ENCODE measurements at places on chromosomes 11 and 22. TPM values are rescaled to one million over a fixed set of nuclear protein-coding genes. Genes with fewer than 3 reads are reported as not detected.
A peak's percentile ranks its signal among the peaks of the same experiment; 100 is the strongest.

Gene TRIM66
- total RNA-seq = 20.8 TPM

Gene PLEKHB1
- 9.2 TPM for total RNA-seq

Gene BTBD18
- total RNA-seq = not detected

Gene OR2D2
- total RNA-seq = 3.3 TPM

Gene CABP7
- total RNA-seq = not detected

Gene PIK3IP1
- total RNA-seq = 17.1 TPM

Gene PNPLA5
- 0.15 TPM for total RNA-seq

DNA sequence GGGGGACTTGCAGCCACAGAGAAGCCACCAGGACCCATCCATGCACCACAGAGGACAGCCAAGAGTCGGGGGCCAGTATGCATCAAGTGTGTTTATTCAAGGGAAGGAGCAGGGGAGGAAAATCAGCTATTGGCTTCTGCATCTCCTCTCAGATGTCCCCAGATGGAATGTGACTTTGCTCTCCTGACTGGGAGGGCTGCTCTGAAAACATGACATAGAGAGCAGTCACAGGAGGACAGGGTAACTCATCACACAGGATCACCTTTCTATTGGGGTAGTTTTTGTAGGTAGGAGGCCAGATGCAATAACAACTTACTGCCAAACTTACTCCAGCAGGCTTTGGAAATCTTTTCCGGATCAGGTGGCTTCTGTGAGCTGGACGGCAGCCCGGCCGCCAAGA, 121.0 kb upstream of the OPCML start:
- no peak for DNase-seq

- no peak for DNase-seq
Observed at GRCh38 chr11:8693010-8693551, 10.5 kb downstream of the RPL27A start.

GRCh38 chr11:59944720-59945119, 6.5 kb downstream of the OOSP1 start:
- DNase-seq = no peak

GRCh38 chr11:11574373-11575287, 47.2 kb downstream of the GALNT18 start:
- DNase-seq = no peak

GRCh38 chr11:124078591-124078990, 36.7 kb upstream of the VWA5A start:
- no peak for DNase-seq

GRCh38 chr11:17036666-17037658, 22.7 kb upstream of the PLEKHA7 start:
- DNase-seq = peak; percentile 4

DNA sequence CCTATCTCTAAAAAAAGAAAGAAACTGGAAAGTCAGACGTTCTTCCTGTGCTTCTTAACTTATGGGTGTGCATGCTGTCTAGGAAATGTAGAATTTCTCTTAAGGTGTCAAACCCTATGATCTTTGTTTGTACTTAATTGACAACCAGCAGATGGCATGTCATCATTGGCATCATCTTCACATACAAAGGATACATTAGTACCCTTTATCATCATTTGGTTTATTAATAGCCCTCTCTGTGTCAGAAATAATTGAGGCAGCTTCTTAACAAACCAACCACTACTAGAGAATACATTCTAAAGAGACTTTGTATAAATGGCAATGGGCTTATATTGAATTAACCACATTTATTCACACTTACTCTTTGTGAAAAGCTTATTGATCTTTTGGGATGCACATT, 13.9 kb downstream of the SRPRA start:
- no peak for DNase-seq

DNA sequence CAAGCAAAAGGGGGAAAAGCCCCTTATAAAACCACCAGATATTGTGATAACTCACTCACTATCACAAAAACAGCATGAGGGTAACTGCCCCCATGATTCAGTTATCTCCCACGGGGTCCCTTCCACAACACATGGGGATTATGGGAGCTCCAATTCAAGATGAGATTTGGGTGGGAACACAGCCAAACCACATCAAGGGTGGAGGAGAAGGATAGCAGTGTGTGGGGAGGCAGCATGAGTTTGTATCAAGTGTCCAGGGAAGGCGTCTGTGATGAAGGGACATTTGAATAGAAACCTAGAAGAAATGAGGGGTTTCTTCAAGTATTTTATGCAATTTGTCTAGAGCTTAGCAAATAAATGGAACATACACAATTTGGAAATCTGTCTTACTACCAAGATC, 98.2 kb downstream of the SLC1A2 start:
- no peak for DNase-seq

GRCh38 chr22:40414838-40415505, 44.6 kb downstream of the SGSM3 start:
- DNase-seq = peak; percentile 74

DNA sequence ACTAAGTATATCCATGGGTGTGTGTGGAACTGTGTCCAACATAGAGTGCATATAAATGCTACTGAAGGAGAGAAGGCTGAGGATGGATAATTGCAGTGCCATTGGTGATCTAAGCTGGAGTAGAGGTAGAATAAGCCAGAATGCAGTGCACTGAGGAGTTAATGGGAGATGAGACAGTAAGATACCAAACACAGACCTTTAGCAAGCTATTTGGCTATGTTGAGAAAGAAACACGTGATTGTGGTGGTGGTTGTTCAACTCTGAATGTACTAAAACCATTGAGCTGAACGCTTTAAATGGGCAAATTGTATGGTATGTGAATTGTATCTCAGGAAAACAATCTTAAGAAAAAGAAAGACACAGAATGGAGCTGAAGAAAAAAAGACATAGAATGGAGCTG, 22.8 kb downstream of the JAML start:
- DNase-seq = no peak

DNA sequence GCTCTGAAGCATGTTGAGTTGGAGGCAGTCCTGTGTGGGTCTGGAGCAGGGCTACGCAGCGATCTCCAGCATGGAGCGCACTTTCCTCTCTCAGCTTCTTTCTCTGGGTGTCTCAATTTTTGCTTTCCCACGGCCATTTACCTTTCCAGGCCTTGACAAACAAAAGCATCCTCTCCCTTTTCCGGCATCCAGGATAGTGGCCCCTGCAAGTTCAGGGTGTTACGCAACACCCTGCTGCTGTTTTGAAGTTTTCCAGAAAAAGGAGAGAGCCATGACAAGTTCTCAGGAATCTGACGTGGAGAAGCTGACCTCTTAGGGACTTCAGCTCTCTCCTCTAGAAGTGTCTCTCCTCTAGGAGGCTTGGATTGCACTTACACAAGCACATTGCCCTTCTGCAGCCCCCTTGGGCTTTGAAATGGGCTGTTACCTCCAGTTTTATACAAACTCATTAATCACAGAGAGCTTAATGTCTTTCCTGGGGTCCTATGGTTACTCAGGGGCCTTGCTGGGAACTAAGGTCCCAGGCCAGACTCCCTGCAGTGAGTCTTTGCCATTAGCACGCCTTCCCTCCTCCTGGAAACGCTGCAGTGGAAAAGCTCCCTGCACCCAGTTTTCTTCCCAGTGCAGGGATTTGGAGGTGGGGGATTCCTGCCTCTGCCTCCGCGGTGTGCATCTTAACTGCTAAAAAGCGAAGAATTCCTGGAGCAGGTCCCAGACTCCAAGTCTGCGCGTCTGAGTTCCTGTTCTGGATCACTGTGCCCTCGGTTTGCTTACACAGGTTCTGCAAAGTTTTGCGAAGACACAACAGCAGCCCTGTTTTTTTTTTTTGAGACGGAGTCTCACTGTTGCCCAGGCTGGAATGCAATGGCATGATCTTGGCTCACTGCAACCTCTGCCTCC, 80.4 kb downstream of the BARX2 start:
- DNase-seq = no peak

DNA sequence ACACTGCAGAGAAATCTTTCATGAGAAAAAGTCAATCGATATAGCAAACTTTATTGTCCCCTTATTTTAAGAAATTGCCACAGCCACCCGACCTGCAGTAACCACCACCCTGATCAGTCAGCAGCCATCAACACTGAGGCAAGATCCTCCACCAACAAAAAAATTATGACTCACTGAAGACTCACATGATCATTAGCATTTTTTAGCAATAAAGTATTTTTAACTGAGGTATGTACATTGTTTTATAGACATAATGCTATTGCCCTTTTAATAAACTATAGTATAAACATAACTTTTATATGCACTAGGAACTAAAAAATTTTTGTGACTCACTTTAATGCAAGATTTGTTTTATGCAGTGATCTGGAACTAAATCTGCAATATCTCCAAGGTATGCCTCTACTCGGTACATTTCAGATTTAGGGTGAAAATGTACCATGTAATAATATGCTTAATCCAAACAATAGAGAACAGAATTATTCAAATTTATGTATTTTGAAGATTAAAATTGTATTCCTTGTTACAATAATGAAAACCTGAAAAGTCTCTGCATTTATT, 79.2 kb upstream of the CEP126 start:
- DNase-seq = no peak

- peak; percentile 73 for DNase-seq
Observed at GRCh38 chr11:267491-267994, 10.7 kb upstream of the NLRP6 start.

DNA sequence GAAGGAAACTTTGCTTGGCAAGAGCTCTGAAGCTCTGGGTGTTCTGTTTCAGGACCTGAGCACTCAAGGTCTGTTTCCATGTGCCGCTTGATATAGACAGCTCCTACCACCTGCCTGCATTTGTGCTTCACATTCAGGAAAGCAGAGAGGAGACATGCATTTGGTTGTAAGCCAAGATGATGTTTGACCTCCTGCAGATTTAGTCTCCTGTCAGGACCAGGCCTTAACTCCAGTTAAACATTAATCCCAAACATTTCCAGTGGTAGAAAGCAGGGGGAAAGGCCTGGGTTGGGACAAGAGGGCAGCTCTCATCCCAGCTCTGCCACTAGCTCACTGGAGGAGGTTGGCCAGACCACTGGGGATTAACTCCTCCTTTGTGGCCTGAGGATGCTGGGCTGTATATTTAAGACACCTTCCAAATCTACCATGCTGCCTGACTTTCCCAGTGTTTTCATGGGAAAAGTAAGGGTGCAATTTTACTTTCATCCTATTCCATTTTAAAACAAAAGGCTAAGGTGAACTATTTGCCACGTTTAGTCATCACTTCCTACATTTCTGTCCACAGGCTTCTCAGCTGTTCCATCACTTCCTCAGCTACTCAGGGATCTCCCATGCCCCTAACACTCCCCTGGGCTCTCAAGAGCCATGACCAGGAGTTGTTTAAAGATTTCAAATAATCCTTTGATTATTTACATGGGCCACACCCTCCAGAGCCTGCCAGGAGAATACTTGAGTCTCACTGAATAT, 80.9 kb downstream of the INSC start:
- DNase-seq = no peak

DNA sequence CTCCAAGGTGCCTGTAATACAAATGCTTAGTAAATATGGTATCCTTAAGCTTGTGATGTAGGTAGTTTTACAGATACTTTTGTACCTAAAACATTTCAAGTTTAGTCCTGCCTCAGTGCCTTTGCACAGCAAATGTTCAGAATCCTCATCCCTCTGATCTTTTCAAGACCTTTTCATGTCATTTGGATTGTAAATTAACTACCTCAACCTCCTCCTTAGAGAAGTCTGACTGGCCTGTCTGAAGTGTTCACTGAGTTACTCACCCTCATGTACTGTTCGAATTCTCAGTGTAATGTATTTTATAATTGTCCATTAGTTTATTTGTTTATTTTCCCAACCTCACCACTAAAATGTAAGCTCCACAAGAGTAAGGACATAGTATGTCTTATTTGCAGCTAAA, 147.5 kb downstream of the ELP4 start:
- no peak for DNase-seq

- no peak for DNase-seq
Observed at GRCh38 chr11:97574976-97575665, 1185.3 kb downstream of the JRKL start.

- DNase-seq = no peak
Observed at GRCh38 chr11:95693298-95693697, 96.3 kb downstream of the FAM76B start.

- no peak for DNase-seq
Observed at GRCh38 chr11:81032906-81033305, 1592.1 kb upstream of the TENM4 start.

DNA sequence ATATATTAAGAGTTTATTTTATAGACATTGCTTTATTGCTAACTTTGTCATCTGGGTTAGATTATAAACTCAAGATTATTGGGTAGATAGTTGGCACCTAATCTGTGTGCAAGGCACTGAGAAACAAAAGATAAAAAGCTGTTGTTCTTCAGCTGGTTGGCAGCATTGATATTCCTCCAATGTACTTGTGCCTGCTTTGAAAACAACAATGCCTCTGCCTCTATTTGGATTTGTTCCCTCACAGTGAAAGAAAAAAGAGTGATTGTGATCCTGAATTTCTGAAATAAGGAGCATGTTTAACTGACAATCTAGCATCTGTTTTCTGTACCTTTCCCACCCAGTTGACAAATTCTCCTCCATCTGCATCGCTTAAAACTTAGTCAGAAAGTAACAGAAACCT, 98.3 kb downstream of the TYR start:
- no peak for DNase-seq

DNA sequence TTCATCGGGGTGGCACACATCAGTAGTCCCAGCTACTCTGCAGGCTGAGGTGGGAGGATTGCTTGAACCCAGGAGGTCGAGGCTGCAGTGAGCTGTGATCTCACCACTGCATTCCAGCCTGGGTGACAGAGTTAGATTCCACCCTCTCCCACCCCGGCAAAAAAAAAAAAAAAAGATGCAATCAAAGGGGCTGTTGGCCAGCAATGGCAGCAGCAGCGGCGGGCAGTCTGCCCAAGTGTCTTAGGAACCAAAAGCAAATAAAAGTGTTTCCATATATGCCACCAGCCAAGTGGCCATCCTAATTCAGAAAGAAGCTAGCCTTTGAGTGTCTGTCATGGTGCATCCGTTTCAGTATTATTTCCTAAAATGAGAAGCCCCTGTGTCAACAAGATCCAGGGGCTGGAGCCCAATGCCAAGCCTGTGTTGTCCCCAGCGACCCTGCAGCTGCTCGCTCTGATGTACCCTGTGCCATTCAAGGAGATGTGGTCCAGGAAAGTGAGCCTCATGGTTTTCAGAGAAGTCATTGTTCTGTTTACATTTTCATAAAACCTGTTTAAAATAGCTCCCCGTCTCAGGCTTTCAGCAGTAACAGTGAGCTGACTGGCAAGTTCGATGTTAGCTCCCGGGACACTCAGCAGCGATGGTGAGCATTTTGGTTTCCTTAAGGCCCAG, 12.5 kb downstream of the CDPF1 start:
- DNase-seq = no peak

DNA sequence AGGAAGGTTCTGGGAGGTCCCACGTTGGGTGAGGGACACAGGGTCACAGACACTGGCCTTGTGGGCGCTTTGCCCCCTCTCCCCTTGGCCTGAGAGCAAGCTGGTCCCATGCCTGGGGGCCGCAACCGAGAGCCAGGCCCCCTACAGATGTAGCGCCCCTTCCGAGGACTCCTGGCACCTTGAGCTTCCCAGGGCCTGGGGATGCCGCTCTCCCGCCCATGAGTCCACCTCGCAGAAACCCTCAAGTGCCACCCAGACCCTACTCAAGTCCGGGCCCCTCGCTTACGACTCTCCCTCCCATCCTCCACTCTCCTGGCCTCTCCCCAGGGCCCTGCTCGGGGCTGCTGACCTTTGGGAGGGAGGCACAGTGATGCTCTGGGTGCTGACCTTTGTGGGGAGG, 204.0 kb downstream of the BRD1 start:
- no peak for DNase-seq
